ENCODE measurements at places on chromosomes 1 and 21. TPM values are rescaled to one million over a fixed set of nuclear protein-coding genes. Genes with fewer than 3 reads are reported as not detected.

PRR9 gene
- total RNA-seq = not detected

OR2G6 gene
- not detected for total RNA-seq

SPRR4 gene
- total RNA-seq = not detected

ETNK2 gene
- 15.3 TPM for total RNA-seq

TFF2 gene
- not detected for total RNA-seq
